ENCODE measurements at places on chromosomes 4 and X.

DNA sequence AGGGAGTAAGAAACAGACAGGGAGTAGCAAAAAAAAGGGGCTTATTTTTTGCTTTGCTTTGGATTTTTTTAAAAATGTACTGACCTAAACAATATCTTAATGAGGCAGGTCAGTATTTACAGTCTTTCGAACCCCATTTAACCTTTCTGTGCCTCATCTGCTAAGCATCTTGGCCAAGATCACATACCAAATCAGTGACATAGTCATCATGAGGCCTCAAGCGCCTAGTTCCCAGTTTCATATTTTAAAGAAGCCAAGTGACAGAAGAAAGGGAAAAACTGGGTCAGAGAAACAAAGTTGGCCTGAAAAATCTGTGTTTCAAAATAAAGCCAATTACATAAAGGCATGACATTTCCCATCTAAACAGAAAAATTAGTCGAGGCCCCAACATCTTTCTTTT lies 94.6 kb upstream of the WDR44 start:
- no peak for DNase-seq

GRCh38 chr4:174423257-174423944 lies 98.9 kb downstream of the HPGD start:
- no peak for DNase-seq

- no peak for DNase-seq
Measured at GRCh38 chr4:158444621-158445020, 77.1 kb upstream of the RXFP1 start.

DNA sequence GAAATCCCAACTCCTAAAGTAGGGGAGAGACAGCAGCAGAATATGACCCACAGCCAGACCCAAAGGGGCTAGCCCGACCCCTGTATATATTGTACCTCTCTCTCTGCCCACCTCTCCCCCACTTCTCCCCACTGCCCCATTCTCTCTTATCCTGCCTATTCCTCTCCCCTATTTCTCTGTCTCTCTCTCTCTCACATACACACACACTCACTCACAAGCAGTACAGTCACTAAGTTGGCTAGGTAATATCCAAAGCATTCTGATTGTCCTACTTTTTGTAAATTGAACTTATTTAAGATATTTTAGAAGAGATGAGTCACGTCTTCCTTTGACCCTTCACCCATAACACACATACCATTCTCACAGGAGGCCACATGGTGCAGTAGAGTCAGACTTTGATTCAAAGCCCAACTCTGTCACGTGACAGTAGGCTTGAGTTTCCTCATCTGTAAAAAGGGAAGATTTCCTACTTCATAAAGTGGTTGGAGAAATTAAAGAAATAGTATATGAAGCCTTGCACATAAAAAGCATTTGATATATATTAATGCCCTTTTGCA lies 29.5 kb downstream of the SRPX2 start:
- DNase-seq, result no peak

GRCh38 chr4:171256223-171256622 lies 557.0 kb upstream of the GALNTL6 start:
- DNase-seq, result no peak

DNA sequence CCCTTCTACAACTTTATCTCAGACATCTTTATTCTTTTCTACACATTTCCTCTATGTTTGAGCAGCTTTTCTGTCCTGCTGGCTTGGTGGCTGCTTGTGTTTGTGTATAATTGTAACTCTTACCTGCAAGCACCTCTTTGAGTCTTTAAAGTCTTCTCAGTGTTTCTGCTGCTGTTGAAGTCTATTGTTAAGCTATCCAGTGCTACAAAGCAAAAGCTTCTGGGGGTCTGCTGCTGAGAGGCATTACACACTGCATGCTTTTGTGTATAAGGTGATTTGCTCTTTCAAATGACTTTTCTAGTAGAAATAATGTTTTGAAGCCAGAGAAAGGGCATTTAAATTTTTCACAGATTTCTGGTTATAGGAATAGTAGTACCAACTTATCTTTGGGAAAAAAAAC lies 241.8 kb downstream of the DTHD1 start:
- DNase-seq, result no peak

DNA sequence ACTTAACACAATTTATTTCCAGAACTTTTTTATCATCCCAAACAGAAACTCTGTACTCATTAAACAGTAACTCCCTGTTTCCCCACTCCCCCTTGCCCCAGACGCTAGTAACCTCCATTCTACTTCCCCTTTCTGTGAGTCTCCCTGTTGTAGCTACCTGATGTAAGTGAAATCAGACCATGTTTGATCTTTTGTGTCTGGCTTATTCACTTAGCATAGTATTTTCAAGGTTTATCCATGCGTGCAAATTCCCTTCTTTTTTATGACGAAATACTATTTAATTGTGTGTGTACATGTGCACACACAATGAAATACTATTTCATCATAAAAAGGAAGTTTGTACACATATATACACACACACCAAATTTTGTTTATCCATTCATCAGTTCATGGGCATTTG lies 5.2 kb downstream of the PKD2 start:
- no peak for DNase-seq

DNA sequence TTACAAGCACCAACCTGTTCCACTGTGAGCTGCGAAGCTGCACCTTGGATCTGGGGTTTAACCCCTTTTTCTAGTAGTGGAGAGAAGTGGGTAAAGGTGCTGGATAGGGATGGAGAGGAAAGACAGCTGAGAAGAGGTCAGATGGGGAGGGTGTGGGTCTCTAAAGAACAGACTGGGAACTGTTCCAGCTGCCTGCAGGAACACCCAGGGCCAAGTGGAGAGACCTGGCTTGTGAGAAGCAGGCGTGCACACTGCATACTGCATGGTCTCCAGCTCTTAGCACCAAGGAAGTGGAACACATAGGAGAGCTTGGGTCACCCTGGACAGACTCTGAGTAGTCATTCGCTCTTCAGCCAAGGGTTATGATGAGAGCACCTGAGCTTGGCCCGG lies 16.1 kb downstream of the BCOR start:
- no peak for DNase-seq

DNA sequence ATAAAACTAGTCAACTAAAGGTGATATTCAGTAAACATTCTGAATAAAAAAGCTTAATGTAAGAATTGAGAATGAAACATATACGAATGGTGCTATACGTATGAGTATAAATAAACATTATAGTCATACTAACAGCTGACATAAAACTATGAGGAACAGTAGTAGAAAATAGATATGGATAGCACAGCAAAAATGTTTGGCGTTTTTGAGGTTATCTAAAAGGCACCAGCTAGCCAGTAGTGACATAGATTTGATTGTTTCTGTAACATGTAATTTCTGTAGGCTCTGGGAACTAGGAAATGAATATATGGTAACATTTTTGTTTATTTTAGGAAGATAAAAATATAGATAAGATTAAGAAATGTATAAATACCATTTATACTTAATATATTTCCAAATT lies 69.3 kb downstream of the SNX25 start:
- no peak for DNase-seq

GRCh38 chr4:122833999-122834398 lies 7.4 kb downstream of the FGF2 start:
- DNase-seq, result no peak

GRCh38 chrX:151791961-151792360 lies 57.4 kb downstream of the CNGA2 start:
- no peak for DNase-seq

GRCh38 chrX:19785647-19786046 lies 101.8 kb downstream of the SH3KBP1 start:
- DNase-seq, result no peak

DNA sequence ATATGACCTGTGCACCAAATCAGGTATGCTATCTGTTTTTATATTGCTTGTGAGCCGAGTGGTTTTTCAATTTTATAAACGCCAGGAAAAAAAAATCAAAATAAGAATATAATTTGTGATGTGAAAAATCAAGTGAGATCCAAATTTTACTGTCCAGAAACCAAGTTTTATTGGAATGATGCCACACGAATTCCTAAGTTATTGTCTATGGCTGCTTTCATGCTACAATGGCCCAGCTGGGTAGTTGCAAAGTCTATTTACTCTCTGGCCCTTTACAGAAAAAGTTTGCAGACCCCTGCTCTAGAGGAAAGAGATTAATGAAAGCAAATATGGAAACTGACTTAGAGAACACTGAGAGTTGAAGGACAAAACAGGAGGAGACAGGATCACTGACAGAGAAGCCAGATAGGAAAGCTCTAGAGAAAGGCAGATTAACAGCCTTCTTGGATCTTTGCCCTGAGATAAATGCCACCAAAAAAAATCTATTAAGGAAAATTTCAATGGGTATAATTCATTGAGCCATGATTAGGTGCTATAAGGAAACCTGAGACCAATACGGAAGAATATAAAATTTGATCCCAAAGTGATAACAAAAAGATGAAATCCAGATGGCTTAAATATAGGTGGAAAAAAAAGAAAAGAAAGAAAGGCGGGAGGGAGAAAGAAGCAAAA lies 29.8 kb downstream of the PRSS12 start:
- no peak for DNase-seq

DNA sequence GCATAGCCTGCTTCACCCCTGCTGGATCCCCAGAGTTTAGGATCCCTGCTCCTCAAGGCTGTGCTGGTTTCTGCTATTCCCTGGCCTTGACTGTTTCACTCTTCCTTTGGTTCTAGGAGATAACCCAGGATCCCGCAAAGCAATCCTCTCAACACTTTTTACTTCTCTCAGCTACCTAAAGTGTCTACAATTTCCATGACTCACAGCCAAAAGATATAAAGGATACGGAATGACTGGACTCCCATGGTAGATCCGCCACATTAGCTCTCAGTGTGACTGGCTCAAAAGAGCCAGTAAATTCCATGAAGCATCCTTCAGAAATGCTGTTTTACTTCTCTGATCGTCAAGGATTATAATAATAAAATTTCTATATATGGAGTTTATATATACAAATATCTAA lies 66.3 kb upstream of the TMEM164 start:
- DNase-seq, result no peak

- no peak for DNase-seq
Measured at GRCh38 chr4:113678641-113679040, 82.9 kb downstream of the CAMK2D start.

DNA sequence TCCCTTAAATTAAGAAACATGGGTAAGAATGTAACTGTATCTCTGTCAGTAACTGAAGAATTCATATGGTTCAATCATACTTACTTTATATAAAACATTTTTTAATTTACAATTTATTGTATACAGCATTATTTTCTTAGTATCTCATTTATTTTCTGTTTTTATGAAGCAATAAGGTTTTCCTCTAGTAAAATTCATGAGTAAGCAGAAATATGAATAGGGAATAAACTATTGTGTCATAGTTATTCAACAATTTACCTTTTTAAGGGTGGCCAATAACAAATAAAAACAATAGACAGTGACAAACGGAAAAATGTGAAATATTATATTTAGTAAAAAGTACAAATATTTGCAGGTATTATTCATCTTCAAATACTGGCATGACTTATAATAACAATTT lies 624.4 kb downstream of the TECRL start:
- DNase-seq, result no peak

GRCh38 chr4:15068298-15068697 lies 66.0 kb downstream of the CPEB2 start:
- DNase-seq, result no peak
